ENCODE measurements at places on chromosomes 1 and 21.
A peak's percentile ranks its signal among the peaks of the same experiment; 100 is the strongest.

GRCh38 chr1:211738691-211739301, 63.4 kb upstream of the NEK2 start:
- no peak for DNase-seq

DNA sequence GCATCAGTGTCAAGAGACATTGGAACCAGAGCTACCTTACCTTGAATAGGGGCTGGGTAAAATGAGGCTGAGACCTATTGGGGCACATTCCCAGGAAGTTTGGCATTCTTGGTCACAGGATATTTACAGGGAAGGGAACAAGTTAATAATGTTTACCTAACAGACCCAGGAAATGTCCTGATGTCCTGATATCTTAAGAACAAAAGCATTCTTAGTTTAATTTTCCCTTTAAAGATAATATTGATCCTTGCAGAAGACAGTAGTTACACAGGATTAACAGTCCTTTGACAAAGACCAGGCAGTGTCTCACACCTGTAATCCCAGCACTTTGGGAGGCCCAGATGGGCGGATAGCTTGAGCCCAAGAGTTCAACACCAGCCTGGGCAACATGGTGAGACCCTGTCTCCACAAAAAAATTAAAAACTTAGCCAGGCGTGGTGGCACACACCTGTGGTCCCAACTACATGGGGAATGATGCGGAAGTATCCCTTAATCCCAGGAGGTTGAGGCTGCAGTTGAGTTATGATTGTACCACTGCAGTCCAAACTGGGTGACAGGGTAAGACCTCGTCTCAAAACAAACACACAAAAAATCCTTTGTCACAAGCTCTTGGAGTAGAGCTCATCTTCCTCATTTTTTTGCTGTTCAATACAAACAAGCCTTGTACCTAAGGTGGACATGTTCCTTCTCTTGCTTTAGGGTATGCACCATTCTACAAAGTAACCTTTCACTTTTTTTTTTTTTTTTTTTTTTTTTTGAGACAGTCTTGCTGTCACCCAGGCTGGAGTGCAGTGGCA, 1.3 kb upstream of the TOMM20 start:
- no peak for DNase-seq

DNA sequence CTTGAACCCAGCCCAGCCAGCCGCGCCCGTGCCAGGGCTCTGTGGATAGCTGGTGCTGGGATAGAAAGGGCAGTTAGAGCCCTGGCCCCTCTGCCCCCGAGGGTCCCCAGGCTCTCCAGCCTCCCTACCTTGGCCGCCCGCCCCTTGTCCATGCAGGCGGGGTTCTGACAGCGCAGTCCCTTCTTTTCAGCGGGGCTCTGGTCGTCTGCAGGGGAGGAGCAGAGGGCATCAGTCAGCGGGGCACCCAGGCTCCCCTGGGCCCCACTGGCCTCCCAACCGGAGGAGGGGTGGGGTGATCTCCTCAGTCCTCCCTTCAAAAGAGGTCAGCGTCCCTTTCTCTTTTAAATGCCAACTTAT, 4.9 kb upstream of the PLEKHG5 start:
- DNase-seq = no peak

- no peak for DNase-seq
Measured at GRCh38 chr1:166032572-166033371, 134.0 kb downstream of the FAM78B start.

DNA sequence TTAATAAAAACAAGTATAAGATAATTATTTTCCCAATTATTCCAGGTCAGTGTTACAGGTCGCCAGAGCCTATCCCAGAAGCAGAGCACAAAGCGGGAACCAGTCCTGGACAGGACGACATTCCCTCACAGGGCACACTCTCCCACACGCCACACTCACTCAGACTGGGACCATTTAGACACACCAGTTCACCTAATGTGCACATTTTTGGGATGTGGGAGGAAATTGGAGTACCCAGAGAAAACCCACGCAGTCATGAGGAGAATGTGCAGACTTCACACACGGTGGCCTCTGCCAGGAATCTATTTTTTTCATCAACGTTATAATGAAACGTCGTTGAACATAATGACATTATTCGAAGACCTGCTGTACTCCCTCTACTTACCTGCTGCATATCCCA, 20.5 kb upstream of the NRDC start:
- no peak for DNase-seq

DNA sequence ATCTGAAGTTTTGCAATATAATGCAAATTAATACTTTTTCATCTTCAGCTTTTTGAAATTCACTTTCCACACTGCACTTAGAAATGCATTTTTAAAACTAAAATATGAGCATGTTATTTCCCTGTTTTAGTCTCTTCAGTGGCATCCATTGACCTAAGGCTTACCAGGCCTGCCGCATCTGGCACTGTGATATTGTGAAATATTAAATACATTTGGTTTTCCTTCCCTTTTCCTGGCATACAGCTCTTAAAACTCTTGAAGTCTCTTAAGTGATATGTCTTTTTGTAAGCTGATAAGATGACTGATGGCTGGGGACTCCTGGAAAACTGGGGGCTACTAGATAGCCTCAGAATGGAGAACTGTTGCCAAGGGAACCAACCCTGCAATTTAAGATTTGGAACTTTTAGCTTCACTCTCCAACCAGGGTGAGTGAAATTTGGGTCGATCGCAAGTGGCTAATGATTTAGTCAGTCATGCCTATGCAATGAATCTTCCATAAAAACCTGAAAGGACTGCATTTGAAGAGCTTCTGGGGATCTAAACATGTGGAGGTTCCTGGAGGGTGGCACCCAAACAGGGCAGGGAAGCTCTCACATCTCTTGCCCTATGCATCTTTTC, 75.5 kb upstream of the PDC start:
- DNase-seq = no peak

- no peak for DNase-seq
Measured at GRCh38 chr1:223401873-223402789, 8.9 kb downstream of the CCDC185 start.

DNA sequence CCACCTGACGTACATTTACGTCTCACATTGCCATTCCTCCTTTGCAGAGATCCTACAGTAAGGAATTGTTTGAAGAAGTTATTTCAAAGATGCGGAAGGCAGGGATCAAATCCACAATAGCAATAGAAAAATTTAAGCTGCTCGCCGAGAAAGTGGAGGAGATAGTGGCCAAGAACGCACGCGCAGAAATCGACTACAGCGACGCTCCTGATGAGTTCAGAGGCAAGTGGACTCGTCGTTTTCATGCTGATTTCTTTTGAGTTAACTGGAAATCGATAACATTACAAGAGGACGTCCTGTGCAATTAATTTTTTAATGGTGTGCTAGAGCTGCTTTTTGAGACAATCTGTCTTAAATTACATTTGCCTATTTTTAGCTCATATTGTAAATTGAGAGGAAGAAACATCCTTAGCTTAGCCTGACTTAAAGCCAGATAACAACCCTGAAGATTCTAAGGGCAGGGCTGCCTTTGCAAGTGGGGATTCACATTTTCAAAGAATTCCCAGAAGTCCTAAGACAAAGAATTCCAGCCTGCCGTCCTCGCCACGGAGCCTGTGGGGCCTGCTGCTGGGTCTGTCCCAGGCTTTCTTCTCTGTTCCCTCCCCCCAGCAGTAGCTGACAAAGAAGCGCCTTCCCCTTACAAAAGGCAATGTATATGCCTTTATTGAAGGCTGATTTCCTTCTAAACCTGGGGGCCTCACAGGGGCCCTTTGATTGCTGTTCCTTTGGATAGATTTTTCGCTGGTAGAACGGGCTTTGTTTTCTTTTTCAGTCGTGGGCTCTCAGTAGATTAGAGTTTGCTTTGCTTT, 31.6 kb upstream of the KIF1B start:
- DNase-seq = no peak

DNA sequence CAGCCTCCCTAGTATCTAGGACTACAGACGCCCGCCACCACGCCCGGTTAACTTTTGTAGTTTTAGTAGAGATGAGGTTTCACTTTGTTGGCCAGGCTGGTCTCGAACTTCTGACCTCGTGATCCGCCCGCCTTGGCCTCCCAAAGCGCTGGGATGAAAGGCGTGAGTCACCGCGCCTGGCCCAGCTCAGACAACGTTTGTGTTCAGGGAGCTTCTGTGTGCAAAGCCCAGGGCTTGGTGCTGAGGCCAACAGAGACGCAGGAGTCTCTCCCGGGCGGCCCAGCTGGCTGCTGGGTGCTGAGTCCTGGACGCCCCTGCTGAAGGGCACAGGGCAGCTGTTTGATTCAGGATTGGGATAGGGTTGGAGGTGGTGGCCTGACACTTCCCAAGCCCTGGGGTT, 3.0 kb downstream of the PRKCZ start:
- DNase-seq = no peak

DNA sequence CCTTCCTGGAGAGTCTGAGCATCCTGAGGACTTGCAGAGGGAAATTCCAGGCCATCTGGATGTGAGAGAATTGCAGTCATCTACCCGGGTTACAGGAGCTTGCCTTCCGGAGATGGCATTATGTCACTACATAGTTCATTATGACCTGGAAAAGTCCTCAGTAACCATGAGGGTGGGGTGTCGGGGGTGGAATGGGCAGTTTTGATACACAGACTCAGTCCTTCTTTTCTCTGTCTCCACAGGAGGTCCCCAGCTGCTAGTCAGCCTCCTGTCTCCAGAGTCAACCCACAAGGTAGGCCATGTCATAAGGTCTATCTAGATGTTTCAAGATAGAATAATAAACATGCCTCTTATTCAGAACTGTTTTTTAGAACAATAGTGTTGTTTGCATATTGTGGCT, 268.2 kb upstream of the SGIP1 start:
- DNase-seq = no peak

DNA sequence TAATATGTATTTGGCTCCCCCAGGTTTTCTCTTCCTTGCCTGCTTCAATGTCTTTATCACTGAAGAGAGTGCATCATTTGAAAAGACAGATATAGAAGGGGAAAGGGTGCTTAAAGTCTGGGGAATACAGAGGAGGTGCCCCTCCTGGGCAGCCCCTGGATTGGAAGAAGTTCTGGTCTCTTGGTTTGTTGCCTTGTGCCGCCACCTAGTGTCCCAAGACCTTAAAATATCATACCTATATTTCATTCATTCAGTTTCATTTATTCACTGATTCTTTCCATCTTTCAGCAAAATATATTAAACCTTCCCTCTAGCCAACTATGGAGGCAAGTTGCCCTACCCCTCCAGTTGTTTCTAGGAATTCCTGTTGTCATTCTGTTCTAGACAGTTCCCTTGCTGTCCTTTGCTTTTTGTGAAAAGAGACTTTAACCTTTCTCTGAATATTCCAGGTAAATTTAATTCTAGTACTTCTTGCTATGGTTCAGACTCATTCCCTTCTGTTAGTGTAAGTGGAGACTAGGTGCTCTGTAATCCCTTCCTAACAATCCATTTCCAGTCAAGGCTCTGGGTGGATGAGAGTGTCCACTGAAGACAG, 56.1 kb downstream of the MEF2D start:
- DNase-seq = peak; percentile 7

DNA sequence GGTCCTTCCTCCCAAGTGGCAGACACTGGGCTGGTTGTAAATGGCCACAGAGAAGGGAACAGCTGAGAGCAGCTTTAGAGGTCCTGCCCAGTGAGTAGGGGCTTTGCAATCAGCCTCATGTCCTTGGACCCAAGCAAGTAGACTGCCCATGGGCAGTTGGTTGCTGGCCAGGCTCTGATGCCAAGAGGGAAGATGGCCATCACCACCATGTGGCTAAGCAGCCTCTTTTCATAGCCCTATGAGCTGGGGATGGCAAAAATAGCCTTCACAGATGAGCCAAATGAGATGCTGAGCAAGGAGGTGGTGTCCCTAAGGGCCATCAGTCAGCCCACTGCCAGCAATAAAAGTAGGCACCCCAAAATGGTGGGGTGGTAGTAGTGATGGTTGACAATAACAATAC, 3.2 kb downstream of the DISP3 start:
- no peak for DNase-seq

- DNase-seq = no peak
Measured at GRCh38 chr1:161214369-161214768, 726 bp upstream of the FCER1G start.

GRCh38 chr1:165828103-165828668, 772 bp downstream of the UCK2 start:
- DNase-seq = peak; percentile 35

DNA sequence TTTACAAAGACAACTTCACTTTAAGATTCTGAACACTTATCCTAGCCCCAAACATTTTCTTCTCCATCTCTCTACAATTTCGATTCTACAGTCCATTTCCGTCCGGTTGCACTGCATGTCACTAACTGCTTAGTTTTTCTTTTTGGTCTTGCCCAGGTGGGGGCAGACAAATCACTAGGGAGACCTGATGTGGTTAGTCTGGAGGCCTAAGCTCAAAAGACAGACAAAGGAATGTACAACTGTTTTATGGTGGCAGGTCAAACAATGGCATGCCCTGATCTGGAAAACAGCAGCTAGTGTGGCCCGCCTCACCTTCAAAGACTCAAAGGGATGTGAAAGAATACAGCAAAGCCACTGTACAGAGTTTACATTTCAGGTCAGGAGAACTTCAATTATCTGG, 3.8 kb downstream of the ETV3 start:
- no peak for DNase-seq

DNA sequence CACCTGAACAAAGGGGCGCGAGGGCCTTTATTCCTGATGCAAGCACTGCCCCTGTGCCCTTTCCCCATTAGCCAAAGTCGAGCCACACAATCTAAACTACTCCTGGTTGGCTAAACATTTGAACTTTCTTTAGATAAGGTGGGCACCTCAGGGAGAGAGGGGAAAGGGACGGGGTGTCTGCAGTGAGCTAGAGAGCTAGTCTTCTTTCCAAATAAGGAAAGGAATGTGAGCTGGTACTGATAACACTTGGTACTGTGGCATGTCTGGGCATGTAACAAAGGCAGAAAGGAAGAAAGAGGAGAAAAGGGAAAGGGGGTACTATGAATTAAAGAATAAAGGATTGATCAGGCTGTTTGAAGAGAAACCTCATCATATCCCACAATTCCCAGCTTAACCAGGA, 62.8 kb downstream of the OVGP1 start:
- DNase-seq = no peak

DNA sequence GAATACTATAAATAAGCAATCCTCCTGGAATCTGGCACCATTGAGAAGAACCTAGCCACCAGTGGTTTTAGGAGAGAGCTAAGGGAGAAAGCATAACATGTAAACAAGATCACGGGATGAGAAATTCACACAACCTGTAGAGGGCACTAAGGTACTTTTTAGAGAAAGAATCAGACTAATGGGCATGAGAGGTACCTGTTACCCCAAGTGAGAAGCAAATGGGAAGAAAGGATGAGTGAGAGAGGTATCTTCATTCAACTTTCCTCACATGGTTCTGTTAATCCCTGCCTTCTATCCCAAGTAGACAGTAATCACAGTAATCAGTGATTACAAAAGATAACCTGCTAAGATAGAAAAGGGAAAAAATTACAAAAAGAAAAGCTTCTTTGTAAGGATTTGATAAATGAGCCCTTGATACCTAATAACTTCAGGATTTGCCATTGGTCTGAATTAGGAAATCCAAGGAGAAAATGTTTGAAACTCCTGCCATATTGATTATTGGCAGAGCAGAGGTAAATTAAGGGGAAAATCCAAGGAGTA, 251.1 kb upstream of the ADGRL2 start:
- DNase-seq = no peak

DNA sequence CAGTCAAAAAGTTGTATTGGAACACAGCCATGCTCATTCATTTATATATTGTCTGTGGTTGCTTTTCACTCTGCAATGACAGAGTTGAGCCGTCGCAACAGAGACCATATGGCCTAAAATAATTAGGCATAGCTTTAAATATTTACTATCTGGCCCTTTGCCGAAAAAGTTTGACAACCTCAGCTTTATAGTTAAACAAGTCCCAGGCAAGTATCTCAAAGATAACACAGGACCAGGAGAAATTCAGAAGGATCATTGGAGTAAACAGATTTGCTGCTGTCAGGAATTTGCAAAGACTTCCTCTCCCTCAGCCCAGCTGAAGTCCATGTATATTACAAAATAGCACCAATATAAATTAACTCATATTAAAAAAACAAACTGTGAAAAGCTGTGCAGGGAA, 34.4 kb downstream of the NID1 start:
- no peak for DNase-seq
